NCI-H510A (cell line): ENCODE measurements at places on chromosomes 4 and X.

- no peak for DNase-seq
These were observed 124.2 kb downstream of the CAMK2D start for GRCh38 chr4:113637363-113637762.

GRCh38 chr4:188408244-188409030 is 269.2 kb downstream of the TRIML1 start:
- no peak for DNase-seq

DNA sequence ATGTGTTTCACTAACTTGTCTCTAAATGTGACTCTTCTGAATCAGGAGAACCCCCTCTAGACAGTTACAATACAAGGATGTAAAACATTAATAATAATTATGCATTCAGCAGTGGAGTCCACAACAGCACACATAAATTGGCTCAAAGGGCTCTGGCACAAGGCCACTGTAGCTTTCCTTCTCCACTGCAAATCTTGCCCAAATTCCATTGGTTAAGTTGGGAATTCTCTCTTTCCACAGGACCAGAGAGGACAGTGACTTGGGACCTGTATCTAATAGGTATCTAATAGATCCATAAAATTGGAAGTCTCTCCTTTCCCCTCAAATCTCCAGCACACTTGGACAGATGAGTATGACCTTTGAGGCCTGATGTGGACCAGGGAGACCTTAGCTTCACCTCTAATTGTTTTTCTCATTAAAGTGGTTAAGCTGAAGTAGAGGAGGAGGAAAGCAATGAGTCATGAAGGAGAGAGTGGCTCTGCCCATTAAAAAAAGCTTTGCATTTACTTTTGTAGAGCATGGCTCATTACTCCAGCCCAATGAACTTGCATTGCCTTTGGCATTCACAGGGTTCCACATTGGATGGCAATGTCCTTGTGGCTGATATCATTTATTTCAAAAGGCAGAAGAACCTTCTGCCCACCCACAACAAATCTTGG is 72.3 kb upstream of the SH3RF1 start:
- no peak for DNase-seq

- no peak for DNase-seq
These were observed 103.4 kb downstream of the ABLIM2 start for GRCh38 chr4:8055206-8055605.
